ENCODE measurements at places on chromosomes 7 and 10.
A peak's percentile ranks its signal among the peaks of the same experiment; 100 is the strongest.

GRCh38 chr7:135919071-135919841, 57.9 kb downstream of the MTPN start:
- DNase-seq = no peak

DNA sequence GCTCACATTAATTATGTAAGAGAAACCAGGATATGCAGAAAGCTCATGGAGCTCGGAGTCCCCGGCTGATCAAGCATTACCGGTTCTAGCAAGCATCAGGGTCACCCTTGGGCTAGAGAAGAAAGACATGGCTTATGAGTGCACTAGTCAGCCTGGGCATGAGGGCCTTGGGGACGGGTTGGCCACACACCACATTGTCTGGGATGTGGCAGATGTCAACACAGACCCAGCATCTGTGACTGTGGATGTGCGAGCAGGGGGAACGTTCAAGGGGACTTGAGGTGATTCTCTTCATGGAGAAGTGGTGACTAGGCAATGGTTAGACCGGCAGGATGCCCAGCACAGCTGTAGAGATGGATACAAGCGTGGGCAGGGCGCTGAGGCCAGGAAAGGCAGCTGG, 13.7 kb downstream of the ZMIZ2 start:
- DNase-seq = no peak

DNA sequence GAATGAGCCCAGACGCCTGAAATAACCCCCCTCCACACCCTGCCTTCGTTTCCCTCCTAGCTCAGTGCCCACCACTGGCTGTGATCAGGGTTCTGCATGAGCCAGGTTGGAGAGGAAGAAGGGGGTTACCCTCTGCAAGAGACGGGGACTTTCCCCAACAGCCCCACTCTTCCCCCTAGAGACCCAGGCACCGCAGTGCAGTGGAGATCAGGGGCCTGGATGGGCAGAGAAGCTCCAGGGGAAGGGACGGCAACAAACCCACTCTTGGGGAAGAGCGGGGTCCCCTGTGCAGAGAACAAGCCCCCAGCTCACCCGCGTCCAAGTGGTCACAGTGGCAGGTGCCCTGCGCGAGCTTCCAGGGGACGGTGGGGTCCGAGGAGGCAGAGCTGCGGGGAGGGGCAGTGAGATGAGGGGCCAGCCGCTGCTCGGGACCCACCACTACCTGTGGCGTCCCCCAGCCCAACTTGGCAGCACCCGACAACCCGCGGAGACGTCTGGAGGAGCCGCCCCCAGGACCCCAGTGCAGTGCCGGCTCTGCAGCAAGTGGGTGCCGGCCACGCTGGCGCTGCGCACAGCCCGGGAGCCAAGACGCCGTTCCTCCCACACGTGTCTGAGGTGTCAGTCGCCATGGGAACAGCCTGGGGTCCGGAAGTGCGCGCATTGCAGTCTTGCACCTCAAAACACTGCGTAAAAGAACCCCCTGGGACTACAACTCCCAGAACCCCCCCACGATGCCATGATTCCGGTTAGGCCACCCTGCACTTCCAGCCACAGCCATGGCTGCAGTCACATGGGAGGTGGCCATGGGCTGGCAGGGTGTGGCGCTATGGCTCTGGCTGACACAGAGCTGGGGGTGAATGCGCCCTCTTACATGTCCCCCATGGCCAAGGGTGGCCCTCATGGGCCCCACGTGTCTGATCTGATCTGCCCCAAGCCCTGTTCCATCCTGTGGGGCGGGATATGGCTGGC, 45.8 kb upstream of the WIPI2 start:
- DNase-seq = no peak

- peak; percentile 57 for DNase-seq
These were observed at the start of gene SHOC2 for GRCh38 chr10:110919349-110919931. Gene SHOC2 (plus strand): TSS chr10:110919604. CDS start chr10:110964359, 44,755 bp downstream.

- no peak for DNase-seq
These were observed 79.8 kb upstream of the IFRD1 start for GRCh38 chr7:112370436-112370835.
